ENCODE measurements at places on chromosomes 2 and 18. TPM values are rescaled to one million over a fixed set of nuclear protein-coding genes. Genes with fewer than 3 reads are reported as not detected.

DNA sequence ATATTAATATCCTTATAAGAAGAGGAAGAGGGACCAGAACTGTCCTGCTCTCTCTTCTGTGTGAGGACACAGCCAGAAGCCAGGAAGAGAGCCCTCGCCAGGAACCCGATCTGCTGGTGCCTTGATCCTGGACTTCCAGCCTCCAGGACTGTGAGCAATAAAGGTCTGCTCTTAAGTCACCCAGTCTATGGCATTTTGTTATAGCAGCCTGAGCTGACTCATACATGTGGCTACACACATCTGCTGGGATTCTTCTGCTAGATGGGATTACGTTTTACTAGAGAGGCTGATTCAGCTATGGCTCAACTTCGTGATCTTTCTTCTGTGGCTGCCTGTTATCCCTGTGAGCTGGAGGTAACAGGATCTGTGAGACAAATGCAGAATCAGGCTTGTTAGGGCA lies 29.6 kb downstream of the ARL4C start:
- DNase-seq = no peak

GAREM2 gene
- 1.2 TPM for polyA plus RNA-seq

SLC30A3 gene
- polyA plus RNA-seq = 0.04 TPM

GRCh38 chr2:53865264-53865663 lies 5.5 kb upstream of the GPR75 start:
- no peak for DNase-seq

- DNase-seq = no peak
Observed at GRCh38 chr2:54520687-54521086, 64.6 kb downstream of the SPTBN1 start.

AKAIN1 gene
- polyA plus RNA-seq = 0.13 TPM

KLHL29 gene
- 0.27 TPM for polyA plus RNA-seq

- no peak for DNase-seq
Observed at GRCh38 chr2:24874035-24874434, 46.0 kb downstream of the ADCY3 start.

GRCh38 chr18:77071711-77072292 lies 60.8 kb downstream of the MBP start:
- DNase-seq = peak; percentile 43

DNA sequence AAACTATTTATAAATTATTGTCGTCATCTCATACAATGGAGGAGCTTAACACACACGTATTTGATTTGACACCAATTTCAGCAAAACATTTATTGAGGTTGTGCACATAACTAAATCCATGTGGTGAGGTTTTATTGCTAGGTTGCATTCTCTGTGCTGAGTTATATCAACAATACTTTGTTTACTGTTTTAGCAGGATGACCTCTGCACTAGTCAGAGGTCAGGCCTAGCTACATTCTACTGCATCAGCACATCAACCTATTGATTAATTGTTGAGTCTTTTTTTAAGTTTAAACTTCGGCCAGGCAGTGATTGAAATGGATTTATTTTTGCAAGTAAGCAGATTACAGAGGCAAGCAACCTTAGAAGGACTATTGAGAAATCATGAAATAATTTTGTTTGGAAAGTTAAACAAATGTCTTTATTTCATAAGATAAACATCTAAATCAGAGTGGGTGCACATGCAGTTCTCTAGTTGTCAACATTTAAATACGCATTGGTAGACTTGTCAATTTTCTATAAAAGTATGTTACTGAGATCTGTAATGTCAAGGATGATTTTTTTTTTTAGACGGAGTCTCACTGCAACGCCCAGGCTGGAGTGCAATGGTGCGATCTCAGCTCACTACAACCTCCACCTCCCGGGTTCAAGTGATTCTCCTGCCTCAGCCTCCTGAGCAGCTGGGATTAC lies 75.2 kb upstream of the CD28 start:
- DNase-seq = peak; percentile 44

SPATA3 gene
- not detected for polyA plus RNA-seq

- no peak for DNase-seq
Observed at GRCh38 chr2:181459621-181460021, 2.4 kb downstream of the ITGA4 start.

DNA sequence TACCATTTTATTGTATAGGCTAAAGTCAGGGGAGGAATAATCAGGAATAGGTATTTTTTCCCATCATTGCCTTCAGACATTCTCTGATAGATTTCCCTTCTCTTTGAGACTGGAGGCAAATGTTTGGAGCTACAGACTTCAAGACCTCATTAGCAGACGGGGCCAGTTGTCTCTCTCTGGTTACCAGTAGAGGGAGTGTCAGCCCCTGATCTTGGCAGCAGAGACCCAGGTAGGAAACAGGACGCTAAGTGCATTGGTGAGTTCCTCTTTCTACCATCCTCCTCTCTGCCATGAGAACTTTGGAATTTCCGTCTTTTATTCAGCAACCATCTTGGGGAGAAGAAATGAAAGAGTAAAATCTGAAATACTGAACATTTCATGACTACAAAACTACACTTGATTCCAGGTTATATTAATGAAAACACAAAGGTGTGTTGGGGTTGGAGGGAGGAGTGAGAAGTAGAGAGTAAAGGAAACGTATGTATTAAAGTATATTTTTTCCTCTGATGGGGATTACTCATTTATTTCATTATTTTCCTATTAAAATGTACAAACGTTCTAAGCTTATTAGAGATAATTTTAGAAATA lies 186.2 kb upstream of the GCFC2 start:
- DNase-seq = peak; percentile 34

DNA sequence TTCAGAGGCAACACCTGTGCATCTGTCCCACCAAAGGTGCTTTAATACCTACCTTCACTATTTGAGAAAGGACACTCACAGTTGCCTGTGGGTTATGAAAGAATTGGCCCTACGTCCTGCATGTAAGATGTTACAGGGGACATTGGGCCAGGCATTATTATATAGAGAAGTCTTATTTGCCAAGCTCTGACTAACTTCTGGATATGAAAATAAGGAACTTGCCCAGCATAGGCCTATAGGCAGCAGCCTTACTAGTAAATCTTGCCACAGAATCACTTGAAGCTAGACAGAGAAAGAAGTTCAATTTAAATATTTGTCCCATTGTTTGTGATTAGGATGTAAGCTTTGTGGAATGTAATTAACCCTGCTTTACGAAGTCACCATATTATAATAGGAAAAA lies 41.7 kb downstream of the NLRC4 start:
- DNase-seq = no peak

- DNase-seq = no peak
Observed at GRCh38 chr2:226362980-226363379, 436.6 kb downstream of the IRS1 start.

DNA sequence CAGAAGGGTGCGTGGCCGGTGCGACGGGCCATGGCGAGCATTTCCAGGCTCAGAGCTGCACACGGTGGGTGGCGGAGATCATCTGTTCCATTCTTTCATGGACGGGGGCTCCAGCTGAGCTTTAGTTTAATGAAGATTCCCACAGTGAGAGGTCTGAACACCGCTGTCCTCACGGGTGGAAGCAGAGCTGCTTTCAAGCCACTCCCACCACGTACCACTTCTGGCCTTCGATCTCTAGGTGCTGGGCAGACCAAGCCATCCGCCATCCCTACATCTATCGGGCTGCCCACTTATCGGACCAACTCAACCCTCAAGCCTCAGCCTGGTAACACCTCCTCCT lies 18.5 kb downstream of the GPR35 start:
- DNase-seq = no peak

AQP4 gene
- polyA plus RNA-seq = 0.27 TPM

DNA sequence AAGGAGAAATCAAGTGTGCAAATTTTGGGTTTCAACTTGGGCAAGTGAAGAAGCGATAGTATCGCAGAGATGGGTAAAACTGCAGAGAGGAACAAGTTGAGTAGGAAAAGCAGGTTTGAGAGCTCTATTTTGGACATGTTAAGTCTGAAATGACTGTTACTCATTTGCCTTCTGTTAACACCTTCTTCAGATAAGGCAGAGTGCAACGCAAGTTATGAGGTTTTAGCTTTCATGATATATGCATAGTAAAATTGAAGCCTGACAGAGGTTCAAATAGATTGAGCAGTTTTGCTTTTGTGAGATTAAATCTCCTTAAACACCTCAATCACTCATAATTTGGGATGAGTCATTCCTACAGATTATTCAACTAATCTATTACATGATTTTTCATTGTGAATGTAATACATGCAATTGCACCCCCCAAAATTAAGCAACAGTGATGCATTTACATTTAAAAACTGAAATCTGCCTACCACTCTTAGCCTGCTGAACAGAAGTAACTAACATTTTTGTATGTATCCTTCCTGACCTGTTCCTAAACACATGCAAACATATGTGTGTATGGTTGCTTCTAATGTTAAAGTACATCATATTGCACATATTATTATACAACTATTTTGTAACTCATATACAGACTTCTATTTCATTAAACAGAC lies 575.4 kb downstream of the ARHGAP15 start:
- DNase-seq = no peak

GRCh38 chr2:156908825-156909224 lies 348.7 kb upstream of the GALNT5 start:
- no peak for DNase-seq

DNA sequence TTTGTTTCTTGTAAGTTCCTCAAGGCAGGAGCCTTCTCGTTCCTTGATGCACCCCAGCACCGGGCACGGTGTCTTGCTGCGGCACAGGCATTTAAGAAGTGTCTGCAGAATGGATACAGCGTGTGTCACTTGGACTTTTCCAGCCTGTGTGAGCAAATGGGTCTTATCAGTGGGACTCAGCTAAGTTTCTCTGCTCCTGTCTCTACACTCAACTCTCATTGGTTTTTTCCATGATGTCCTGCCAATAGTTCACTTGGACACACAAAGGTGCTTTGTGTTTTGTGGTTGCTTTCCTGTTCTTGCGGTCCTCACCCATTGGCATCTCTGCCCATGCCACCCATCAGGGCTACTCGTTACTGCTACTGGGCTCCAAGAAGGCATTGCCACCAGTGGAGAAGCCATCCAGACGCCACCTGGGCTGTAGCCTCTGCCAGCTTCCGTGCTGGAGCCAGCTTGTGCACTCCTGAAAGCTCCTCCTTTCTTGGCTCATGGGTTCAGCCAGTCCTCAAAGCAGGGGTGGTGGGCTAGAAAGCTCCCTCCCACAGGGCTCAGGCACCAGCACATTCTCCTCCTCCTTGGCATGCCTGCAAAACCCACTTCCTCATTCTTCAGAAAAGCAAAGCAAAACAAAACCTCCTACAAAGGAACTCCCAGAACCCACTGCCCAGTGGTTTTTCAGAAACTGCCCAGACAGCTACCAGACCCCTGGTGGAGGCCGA lies 41.4 kb downstream of the IL1R2 start:
- peak; percentile 15 for DNase-seq

- no peak for DNase-seq
Observed at GRCh38 chr2:85996591-85996990, 107.8 kb upstream of the ST3GAL5 start.

PROM2 gene
- polyA plus RNA-seq = 2.2 TPM

SOCS6 gene
- 42.6 TPM for polyA plus RNA-seq

RTP5 gene
- 0.04 TPM for polyA plus RNA-seq

SGPP2 gene
- polyA plus RNA-seq = 4.6 TPM

DNA sequence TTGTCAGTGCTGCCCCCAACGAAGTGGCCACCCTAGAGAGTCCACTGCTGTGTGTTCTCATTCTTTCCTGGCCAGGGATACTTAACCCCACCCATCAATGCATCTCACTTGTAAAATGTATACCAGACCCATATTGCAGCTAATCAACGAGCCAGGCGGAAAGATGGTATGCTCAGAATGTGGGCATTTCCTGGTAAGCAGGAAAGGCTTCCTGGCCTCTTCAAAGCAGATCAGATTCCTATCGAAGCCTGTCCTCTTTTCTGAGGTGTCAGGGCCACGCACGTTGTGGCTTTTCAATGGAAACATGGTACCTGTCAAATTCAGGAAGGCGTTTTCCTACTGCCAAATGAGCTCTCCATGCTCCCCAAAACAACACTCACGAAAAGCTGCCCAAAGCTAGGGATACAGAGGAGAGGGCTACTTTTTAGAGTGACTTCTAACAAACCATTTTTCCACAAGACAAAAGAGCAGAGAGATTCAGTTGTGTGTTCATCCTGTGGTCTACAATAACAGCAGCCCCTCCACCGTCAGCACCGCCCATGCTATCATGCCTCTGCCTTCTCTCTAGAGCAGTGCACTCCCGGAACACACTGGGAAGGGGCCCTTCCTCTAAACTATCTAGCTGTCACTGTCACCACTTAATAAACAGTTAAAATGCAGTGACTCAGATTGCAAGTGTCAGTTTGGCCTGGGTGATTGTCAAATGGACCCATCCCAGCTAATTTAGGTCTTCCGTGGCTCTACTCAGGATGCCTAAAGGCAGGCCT lies 535.1 kb downstream of the RNF144A start:
- no peak for DNase-seq

GRCh38 chr2:54569745-54570301 lies 113.7 kb downstream of the SPTBN1 start:
- DNase-seq = peak; percentile 67
